Hepatic stellate cell (primary cell): ENCODE measurements at places on chromosomes 13 and 19.

- peak; percentile 21 for DNase-seq
Observed at GRCh38 chr13:36819739-36820090, 693 bp downstream of the RFXAP start.

GRCh38 chr13:112819111-112819510, 129.3 kb downstream of the ATP11A start:
- no peak for DNase-seq

DNA sequence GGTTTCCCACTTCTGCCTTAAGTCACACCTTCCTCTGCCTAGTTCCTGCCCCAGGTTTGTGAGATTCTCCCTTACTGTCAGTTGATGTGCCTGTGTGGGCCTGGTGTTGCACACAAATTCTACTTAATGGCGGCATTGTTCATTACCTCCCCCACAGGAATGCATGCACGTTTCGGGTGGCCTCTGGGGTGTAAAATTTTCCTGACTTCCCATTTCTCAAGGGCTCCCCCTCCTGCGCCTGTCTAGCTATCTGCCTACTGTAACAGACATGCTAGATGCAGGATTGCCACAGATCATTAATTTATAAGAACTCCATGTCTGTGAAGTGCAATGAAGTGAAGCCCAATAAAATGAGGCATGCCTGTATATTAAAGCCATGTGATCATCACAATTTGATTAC, 1466.3 kb downstream of the PCDH9 start:
- no peak for DNase-seq

- no peak for DNase-seq
Observed at GRCh38 chr13:95019886-95020285, 281.4 kb downstream of the ABCC4 start.

DNA sequence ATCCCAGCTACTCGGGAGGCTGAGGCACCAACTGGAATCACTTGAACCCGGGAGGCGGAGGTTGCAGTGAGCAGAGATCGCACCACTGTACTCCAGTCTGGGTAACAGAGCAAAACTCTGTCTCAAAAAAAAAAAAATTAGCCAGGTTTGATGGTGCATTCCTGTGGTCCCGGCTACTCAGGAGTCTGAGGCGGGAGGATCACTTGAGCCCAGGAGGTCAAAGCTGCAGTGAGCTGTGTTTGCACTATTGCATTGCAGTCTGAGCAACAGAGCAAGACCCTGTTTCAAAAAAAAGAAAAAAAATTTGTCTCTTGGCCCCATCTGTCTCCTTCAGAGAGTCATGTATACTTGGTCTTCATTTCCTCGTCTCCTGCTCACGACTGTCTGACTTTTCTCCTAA, 1.6 kb downstream of the CCDC97 start:
- no peak for DNase-seq

GRCh38 chr19:46524308-46524707, 28.6 kb upstream of the PNMA8B start:
- DNase-seq = no peak

DNA sequence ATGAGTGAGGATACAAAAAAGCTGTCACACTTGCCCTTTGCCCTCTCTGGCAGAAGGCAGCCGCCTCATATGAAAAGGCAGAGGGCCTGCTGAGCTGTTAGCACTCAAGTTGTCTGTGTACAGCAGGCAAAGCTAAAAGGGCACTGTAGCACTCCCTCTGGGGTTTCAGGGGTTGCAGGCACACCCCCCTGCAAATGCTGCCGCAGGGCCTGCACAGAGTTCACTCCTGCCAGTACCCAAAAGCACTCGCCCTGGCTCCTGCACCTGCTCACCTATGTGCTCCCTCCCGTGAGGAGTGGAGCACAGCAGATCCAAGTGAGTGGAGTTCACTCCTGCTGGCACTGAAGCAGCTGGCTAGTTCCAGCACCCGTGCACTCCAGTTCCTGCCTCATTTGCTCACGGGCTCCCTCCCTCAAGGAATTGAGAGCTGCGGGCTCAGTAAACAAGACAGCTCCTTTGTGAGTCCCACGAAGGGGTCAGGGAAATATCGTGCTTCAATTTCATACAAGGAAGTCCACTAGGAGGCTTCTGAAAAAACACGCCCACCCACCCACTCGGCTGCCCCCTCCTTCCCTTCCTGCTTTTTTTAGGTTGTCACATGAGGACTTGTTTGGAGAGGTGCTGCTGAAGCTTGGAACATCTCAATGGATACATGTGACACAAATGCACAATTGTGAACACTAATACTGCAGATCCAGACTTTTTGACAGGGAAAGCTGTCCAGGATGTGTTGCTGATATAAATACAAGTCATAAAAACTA, 9.9 kb upstream of the RCBTB2 start:
- no peak for DNase-seq

GRCh38 chr13:79528356-79528755, 47.4 kb downstream of the NDFIP2 start:
- no peak for DNase-seq

GRCh38 chr13:21139374-21139773, 37.0 kb downstream of the SKA3 start:
- DNase-seq = no peak

DNA sequence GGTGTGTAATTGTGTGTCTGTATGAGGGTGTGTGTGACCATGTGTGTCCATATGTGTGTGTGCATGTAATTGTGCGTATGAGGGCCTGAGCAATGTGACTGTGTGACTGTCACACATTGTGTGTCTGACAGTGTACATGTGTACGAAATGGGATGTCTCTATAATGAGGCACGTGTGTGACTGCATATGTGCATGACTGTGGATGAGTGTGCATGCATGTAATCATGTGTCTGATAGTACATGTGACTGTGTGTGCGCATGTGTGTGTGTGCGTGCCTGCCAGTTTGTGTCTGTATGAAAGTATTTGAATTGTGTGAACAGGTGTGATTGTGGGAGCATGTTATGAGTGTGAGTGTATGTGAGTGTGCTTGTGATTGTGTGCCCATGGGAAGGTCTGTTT, 2.2 kb upstream of the ACSBG2 start:
- no peak for DNase-seq

DNA sequence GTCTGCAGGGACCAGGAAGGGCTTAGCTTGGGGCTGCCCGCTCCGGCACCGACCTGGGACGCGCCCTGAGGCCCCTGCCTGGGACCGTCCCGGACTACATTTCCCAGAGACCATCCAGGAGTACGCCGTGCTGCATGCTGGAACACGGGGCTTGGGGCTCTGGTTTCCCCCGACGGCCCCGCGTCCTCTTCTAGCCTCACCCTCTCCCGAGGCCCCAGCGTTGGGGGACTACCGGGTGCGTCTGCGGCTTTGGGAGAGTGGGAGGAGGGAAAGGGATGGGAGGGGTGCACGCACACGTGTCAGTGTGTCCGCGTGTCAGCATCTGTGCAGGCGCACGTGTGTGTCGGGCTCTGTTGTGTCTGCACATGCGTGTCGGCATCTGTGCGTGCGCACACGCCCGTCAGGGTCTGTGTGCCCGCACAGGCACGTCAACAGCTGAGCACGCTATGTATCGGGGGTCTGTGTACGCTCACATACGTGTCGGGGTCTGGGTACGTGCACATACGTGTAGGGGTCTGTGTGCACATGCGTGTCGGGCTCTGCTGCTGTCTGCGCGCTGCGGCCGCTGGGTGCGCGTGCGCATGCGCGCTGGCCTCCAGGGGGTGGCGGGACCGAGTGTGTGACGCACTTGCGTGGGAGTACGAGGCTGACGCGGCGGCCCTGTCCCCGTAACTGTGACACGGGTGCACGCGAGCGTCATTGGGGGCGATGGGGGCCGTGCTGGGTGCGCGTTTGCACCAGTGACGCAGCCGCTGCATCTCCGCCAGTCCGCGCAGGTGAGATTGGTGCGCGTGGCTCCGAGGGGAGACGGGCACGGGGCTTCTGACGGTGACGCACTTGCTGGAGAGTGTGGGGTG, at the start of gene ZNF331:
Gene ZNF331, plus strand, starts transcription at position 625 of the 857 bp plus-strand sequence. CDS start 31,232 bp downstream, outside the sequence.
- peak; percentile 87 for DNase-seq

- DNase-seq = no peak
Observed at GRCh38 chr13:94408314-94409036, 71.0 kb downstream of the DCT start.

GRCh38 chr13:20991741-20992520, 69.5 kb downstream of the LATS2 start:
- no peak for DNase-seq

DNA sequence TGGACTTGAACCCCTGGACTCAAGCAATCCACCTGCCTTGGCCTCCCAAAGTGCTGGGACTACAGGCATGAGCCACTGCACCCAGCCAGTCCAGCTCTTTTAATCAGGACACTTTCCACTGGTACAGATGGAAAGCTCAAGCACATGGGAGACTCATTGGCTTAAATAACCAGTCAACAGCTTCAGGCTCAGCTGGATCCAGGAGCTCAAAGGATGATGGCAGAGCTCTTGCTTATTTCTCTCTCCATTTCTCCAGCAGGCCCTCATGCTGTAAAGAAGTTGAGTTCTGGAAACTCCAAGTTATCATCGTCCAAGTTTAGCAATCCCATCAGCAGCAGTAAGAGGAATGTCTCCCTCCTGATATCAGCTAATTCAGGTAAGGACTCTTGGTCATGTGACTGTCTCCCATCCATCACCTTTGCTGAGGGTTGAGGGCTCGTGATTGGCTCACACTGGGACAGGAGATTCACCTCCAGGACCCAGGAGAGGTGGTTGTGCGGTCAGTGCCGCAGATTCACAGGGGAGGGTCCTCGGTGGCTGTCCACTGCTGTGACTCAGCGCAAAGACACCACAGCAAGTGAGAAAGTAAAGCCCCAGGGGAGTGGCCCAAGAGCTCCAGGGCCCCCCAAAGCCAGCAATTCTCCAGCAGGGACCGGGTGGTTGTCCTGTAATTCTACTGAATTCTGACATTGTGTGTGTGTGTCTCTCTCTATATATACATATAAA, 5.1 kb downstream of the CCL25 start:
- no peak for DNase-seq

- DNase-seq = no peak
Observed at GRCh38 chr19:46134527-46134926, 10.0 kb upstream of the IGFL3 start.

- peak; percentile 11 for DNase-seq
Observed at GRCh38 chr13:39038569-39039030, 344 bp downstream of the NHLRC3 start.
